SJCRH30 (cell line): ENCODE measurements at places on chromosomes 3 and 15. TPM values are rescaled to one million over a fixed set of nuclear protein-coding genes. Genes with fewer than 3 reads are reported as not detected.

- no peak for DNase-seq
Measured at GRCh38 chr3:126528800-126529541, 5.0 kb downstream of the CHST13 start.

The LRRK1 gene
- 5.5 and 5.8 TPM in 2 replicates for total RNA-seq

DNA sequence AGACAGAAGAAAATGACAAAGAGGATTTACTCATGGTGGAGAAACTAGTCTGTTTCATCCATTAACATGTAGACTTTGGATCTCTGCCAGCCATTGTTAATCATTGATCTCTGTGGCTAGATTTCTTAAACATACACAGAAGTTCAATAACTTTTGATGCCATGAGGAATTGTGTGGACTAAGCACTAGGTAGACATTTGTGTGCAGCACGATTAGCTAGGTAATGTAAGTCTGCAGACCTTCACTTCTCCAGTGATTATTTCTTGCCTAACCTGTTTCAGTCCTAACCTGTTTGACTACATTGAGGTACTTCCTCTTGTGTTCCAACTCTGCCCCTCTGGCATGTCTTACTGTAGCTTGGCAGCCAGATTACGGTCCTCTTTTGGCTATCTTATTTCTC, 928.5 kb upstream of the ROBO1 start:
- DNase-seq = no peak

- DNase-seq = no peak
Measured at GRCh38 chr3:94064243-94064860, 1.5 kb downstream of the NSUN3 start.

- no peak for DNase-seq
Measured at GRCh38 chr3:32249184-32249782, 10.8 kb downstream of the CMTM8 start.

- DNase-seq = no peak
Measured at GRCh38 chr3:172647823-172648222, 63.0 kb downstream of the NCEH1 start.

The CPLX3 gene
- not detected in 2 replicates for total RNA-seq

DNA sequence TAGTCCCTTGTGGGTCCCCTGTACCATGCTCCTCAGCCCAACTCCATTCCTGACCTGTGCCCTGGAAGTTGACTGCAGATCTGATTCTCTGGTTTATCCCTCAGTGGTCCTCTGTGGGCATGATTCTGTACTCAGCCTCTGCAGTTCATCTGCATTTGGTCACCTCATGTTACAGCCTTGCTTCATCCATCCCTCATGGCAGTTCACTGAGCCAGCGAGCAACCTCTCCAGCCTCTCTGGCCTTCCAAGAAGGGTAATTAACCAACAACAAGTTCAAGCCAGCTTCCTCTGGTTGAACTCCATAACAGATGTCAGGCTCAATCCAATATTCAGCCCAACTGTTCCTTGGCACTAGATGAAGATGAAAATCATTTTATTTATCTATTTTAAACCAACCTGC, 509.5 kb downstream of the NTRK3 start:
- no peak for DNase-seq

GRCh38 chr15:72155003-72155621, 36.9 kb downstream of the SENP8 start:
- peak; percentile 74 for DNase-seq

GRCh38 chr15:34217587-34218225, 7.1 kb upstream of the EMC4 start:
- no peak for DNase-seq

DNA sequence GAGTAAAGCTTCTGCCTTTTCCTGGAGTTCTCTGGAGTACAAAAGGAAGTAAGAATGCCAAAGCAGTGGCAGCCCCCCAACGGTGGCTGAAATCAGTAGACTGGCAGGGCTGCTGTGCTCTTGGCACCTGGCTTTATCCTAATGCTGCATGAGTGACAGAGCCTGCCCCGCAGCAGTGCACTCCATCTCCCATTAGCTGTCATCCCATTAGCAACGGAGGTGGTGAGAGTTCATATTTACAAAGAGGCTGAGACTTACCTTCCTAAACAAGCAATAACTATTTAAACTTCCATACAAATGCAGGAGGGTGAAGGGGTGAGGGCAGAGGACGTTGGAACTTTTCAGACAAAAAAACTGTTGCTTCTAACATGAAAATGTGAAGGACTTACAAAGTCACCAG, 51.9 kb downstream of the SERPINI1 start:
- DNase-seq = no peak

The FYCO1 gene
- 6.5 and 7.2 TPM in 2 replicates for total RNA-seq

The OR5K3 gene
- total RNA-seq = not detected in 2 replicates

The KIF23 gene
- total RNA-seq = 127 and 137 TPM in 2 replicates

The GOLGA6A gene
- total RNA-seq = not detected in 2 replicates

GRCh38 chr3:29143151-29143550, 137.7 kb upstream of the RBMS3 start:
- no peak for DNase-seq

- DNase-seq = no peak
Measured at GRCh38 chr15:59792359-59792758, 103.2 kb upstream of the BNIP2 start.

The NEK11 gene
- total RNA-seq = 1.9 and 2.0 TPM in 2 replicates

The BMF gene
- 6.5 and 6.7 TPM in 2 replicates for total RNA-seq

DNA sequence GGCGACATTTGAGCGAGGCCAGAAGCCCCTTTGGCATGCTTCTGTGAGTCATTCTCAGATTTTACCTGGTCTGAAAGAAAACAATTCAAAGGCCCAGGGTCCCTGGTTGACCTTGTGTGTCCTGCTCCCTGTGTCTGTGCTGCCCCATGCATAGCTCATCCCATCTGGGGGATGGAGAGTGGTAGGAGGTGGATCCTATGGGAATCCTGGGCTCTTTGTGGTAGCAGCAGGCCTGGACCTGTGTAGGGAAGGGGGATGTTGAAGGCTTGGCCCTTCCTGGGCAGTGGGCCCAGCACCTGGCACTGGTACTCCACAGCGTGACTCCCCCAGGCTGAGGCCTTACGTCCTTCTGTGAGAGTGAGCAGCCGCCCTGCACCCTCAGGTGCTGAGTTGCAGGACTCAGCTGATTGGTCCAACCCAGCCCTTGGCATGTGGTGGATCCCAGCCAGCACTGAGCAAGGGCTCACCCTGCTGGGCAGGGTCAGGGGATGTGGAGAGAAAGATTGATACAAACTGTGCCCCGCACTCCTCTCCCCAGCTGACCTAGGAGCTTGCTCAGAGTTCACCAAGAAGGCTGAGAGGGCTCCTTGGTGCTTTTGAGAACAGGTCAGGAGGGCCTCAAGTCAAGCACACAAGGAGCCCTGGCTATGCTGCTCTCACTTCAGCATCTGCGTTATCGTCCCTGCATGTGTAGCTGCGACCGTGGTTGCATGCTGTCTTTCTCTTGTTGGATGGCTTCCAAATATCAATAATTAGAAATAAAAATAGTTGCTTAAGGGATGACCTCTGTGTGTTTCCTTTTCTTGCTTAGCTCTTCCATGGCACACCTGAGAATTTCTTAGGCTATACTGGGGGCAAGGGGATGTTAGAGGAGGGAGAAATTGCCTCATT, 21.4 kb upstream of the JMJD7 start:
- DNase-seq = no peak

DNA sequence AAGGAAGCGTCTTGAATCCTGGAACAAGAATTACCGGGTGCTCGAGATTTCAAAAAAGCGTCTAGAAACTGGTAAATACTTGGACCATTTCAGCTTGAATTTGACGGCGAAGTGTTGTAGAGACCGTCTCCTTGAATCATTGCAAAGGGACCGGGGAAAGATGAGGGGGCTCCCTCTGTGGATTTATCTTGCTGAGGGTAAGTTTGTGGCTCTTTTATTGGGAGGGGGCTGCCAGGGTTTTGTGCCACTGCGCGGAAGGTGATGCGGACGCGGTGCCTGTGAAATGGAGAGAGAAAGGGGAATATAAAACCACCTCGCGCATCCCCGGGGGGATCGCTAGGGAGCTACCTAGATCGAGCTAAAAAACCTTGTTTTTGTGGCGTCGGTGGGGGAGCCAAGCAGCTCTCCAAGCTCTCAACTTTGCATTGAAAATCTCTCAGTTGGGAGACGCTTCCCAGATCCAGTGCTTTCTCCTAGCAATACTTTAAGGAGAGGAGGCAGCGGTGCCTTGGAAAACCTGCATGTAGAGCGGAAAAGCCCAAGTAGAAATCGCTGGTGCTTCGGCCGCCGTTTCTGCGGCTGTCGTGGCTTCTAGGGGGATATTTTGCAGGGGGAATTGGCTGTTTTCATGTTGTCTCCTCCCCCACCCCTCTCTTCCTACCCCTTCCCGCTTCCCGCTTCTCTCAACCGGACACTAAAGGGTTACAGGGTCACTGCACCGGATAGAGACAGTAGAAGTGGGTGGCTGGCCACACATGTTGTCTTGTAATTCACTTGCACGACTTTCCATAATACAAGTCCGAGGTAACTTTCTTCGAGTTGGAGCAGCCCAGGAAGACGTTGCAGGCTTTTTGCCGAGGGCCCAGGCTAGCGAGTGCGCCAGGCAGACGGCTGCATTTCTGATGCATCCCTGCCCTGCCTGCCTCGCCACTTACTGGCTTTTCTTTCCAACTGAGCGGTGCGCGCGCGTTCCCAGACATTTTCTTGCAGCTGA, 187.6 kb downstream of the NLGN1 start:
- peak; percentile 70 for DNase-seq

The SHC4 gene
- total RNA-seq = 1.2 and 1.8 TPM in 2 replicates

The GOLGA8T gene
- total RNA-seq = not detected in 2 replicates

GRCh38 chr15:40301467-40302179, 6.1 kb downstream of the PLCB2 start:
- no peak for DNase-seq

DNA sequence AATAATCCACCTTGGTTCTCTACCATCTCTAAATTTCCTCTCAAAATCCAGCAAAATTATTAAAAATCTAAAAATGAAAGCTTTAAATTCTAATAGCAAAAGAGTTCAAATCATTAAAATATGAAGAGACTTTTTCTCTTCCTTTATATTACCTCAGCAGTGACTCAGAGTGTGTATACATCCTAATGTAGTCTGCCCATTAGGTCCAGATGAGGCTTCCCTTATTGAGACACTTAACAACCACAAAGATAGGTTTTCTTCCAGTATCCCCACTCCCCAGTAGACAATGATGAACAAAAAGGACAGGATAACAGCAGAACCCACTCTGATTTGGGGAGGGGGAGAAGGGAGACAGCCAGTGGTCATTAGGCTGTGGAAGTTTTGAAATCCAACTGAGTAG, 61.5 kb upstream of the DCBLD2 start:
- DNase-seq = no peak

DNA sequence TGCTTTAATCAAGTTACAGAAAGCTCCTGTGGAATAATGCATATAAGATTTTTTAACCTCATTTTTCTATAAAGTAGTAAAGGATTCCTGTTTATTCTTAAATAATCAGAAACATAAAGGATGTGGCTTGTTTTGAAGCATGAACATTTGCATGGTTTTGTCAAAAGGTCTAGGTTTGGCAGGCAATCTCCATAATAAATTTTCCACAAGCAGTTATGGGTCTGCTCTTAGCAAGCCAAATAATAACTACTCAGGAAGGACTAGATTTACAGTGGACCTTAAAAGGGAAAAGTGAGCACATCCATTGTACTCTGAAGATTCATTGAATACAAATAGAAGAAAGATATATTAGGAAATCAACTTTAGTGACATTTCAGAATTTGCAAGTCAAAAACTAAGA, 407.3 kb upstream of the CBLB start:
- DNase-seq = no peak

DNA sequence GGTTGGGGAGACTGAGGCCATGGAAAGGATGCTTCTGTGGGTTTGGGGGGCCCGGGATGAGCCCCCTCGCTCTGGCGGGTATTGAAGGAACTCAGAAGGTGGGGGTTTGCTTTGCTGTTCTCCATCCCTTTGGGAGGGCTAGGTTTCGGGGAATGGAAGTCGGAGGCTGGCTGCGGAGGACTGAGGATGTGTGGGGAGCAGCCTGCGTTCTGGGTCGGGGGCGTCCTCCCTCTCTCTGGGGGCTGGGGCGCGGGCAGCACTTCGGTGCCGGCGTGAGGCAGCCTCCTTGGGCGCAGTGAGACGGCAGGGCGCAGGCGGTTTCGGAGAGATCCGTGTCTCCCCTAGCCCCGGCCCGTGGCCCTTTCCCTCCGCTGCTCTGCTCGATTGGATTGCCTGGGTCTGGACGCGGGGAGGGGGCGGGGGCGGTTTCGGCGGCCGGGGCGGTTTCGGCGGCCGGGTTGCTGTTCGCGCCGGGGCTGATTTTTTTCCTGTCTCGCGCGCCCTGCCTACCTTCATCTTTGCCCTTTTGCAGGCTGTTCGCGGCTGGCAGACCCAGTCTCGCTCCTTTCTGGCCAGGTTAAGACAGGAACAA, 1.4 kb downstream of the PTPRG start:
- DNase-seq = peak; percentile 47

GRCh38 chr15:53130943-53131342, 340.8 kb upstream of the ONECUT1 start:
- no peak for DNase-seq

The CFAP92 gene
- 0.12 TPM in 1 of 2 replicates, not detected in the other for total RNA-seq

The VWA5B2 gene
- total RNA-seq = 0.51 and 1.0 TPM in 2 replicates

DNA sequence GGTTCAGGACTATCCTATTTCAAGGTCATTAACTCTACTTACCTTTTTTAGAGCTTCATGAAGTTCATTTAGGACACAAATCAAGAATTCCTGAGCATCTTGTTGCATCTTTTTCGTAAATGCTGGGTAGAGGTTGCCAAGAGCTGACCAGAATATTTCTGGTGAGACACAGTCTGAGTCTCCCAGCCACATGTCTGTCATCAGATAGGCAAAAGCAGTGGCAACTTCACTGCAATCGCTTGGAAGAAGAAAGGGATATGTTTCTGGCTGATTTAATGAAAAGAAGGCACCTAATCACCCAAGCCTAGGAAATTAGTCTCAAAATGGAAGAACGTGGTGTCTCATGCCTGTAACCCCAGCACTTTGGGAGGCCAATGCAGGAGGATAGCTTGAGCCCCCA, 2.9 kb downstream of the USP50 start:
- no peak for DNase-seq

GRCh38 chr3:125477701-125478100, 42.3 kb downstream of the SNX4 start:
- DNase-seq = no peak

The DNAH12 gene
- total RNA-seq = 1.3 and 1.4 TPM in 2 replicates

GRCh38 chr3:197362081-197362480, 63.7 kb upstream of the DLG1 start:
- peak; percentile 51 for DNase-seq

DNA sequence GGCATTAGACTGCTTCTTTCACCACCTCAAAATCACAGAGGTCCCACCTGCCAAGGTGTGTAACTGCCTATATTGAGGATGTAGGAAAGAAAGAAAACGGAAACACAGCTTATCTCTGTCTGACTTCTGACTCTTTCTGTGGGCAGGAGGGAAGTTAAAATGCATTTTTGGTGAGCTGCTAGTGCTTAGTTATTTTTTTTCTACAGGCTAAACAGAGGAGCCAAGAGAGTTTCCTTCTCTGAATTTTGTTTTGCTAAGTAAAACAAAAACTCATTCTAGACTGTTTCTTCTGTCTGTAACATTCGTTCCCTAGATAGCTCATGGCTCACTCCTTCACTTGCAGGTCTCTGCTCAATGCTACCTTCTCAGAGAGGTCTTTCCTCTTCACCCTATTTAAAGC, 18.8 kb upstream of the AMOTL2 start:
- DNase-seq = no peak

- DNase-seq = no peak
Measured at GRCh38 chr3:131917006-131917405, 117.8 kb downstream of the CPNE4 start.

- no peak for DNase-seq
Measured at GRCh38 chr3:31743331-31744089, 210.8 kb downstream of the STT3B start.

- DNase-seq = no peak
Measured at GRCh38 chr3:25143356-25144025, 284.6 kb upstream of the RARB start.
